ENCODE measurements at places on chromosomes 6 and 20.

DNA sequence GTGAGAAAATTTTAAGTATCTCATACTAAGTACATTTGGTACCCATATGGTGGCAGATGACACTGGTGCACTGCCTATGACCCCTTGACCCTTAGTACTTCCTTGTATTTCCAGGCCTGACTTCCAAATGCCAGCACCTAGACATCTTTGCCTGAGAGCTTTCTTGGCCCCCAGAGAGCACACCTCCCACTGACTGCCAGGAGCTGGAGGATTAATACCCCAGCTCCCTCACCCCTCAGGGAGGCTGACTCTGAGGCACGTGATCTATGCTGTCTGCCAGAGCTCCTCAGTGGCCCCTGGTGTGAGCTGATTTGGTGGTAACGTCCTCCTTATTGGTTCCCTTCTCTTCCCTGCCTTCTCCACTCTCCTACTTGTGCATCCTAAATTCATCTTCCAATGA lies 38.0 kb downstream of the BFSP1 start:
- DNase-seq: no peak

GRCh38 chr6:136464148-136464547 lies 86.1 kb downstream of the MAP7 start:
- DNase-seq: no peak

DNA sequence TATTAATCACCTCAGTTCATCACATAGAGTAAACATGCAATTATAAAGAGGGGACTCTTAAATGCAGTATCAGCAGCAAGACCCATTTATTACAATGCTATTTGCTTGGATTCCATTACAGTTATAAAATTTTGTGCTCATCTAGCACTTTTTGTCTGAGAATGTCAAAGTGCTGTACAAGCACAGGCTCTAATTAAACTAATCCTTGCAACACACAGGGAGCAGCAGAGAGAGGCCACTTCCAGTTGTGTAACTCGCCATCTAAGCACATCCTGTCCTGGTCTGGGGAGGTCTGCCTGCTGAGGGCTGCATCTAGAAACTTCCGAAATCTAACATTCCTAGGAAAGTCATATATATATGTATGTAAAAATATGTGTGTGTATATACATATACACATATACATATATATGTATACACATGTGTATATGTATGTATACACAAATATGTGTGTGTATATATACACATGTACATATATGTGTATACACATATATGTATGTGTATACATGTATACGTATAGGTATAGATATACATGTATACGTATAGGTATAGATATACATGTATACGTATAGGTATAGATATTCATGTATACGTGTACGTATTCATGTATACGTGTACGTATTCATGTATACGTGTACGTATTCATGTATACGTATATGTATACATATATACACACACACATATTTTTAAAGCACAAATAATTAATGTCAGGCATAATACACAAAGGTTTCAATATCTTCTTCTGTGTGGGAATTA lies 136.4 kb upstream of the JARID2 start:
- no peak for DNase-seq

- no peak for DNase-seq
These were observed 148.3 kb downstream of the RFX6 start for GRCh38 chr6:117025310-117025709.

GRCh38 chr6:27892649-27893058 lies 19.5 kb downstream of the OR2B2 start:
- no peak for DNase-seq

- no peak for DNase-seq
These were observed 398.3 kb downstream of the C6orf118 start for GRCh38 chr6:164911151-164911550.

DNA sequence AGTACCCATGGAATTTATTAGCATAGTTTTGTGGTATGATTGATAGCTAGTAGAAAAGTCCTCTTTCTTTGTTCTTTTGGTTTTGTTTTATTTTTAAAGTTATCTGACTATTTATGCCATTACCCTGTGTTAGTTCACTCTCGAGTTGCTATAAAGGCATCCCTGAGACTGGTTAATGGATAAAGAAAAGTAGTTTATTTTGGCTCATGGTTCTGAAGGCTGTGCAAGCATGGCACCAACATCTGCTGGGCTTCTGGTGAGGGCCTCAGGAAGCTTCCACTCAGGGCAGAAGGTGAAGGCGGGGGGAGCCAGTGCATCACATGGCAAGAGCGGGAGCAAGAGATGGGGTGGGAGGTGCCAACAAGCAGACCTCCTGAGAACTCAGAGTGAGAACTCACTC lies 166.5 kb downstream of the MTHFD1L start:
- DNase-seq: no peak

GRCh38 chr20:833121-833449 lies 430 bp upstream of the FAM110A start:
- DNase-seq: no peak

GRCh38 chr6:105896821-105897095 lies 189.4 kb upstream of the PRDM1 start:
- no peak for DNase-seq

- no peak for DNase-seq
These were observed 12.5 kb downstream of the ERMARD start for GRCh38 chr6:169763881-169764280.

DNA sequence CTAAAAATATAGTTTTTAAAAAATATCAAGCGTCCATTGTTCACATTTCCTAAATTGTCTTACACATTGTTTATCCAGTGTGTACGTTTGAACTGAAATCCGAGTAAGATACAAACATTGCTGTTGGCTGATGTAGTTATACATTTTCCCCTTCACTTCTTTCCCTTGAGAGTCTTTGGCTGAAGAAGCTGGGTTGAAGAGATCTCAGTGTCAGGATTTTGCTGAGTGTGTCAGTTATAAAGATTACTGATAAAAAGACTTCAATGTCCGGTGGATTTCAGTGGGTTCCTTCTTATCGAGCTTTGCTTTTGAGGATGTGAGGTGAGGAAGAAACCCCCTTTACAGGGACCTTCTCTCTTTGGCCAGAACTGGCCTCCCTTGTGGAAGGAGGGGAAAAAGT lies 20.5 kb downstream of the RFPL4B start:
- DNase-seq: no peak

DNA sequence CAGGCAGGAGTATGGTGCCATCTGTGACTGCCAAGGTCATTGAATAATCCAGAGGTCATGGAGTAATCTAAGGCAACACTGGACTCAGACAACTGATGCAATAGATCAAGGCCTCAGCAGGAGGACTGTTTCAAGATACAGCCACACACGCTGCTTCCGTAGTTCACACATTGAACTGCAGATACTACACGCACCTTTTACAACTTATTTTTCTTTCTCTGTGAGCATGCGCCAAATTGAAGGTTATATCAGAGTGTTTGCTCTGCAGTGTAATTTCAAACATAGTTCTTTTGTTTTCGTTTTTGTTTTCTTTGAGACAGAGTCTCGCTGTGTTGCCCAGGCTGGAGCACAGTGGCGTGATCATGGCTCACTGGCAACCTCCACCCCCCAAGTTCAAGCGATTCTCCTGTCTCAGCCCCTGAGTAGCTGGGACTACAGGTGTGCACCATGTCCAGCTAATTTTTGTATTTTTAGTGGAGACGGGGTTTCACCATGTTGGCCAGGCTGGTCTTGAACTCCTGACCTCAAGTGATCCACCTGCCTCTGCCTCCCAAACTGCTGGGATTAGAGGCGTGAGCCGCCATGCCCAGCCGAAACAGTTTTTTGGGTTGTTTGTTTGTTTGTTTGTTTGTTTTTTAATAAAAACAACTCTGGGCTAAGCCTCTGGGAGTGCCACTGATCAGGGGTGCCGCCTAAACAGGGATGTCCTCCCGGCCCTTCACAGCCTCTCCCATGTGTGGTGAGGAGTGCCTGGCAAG lies 96.6 kb upstream of the NAA20 start:
- no peak for DNase-seq

GRCh38 chr6:33763483-33763882 lies 16.8 kb upstream of the IP6K3 start:
- DNase-seq: no peak

GRCh38 chr6:151409260-151409659 lies 17.9 kb upstream of the ZBTB2 start:
- no peak for DNase-seq

DNA sequence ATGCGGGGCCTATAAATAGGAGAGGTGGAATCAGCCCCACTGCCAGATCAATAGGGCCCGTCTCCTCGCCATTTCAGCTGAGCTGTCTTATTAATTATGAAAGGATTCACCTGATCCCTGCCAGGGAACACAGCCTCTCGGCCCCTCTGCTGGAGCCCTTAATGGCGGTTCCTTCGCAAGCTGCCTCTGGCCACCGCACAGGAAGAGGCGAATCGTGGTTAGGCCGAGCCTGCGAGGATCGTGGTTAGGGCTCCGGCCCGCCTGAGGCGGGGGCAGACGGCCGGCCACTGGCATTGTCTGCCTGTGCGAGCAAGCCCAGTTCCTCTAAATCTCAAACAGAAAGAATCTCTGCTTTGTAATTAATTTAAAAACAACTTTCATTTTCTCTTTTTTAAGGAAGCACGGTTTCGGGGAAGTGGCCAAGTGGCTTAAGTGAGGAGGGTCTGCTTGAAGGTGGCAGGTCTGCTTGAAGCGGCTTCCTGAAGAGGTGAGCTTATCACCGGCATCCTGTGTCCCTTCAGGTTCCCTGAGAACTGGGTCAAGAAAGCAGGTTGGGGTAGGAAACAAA lies 9.2 kb downstream of the NRN1 start:
- DNase-seq: no peak

DNA sequence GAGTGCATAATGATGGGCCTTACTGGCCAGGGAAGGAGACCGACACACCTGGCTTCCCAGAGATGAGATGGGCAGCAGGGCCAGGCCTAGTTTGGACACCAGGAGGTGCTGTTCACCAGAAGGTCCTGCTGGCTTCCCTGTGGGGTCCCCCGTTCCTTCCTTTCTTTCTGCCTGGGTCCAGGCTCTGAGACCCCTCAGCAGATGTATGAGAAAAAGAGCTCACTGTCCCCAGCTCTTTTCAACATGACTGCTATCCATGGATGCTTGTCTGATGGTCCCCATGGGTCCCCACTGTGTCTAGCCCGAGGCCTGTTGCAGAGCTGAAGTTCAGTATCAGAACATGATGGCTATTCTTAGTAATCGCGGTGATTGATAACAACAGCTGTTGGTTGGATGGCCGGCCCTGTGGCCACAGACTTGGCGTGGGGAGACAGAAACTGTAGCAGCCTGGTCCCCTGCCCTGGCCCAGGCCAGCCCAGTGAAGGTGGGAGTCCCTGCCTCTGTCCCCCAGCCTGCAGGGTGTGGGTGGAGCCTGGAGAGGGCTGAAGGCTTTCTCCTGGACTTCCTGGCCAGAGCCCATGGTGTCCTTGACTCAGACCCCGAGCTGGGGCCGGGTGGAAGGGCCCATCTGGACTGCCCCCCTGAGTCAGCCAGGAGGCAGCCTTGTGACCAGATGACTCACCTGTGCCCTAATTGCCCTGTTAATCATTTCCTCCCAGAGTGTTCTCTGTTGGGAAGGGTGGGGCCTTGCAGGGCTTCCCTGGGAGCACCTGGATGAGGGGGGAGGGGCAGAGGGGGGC lies 9.9 kb upstream of the BAK1 start:
- DNase-seq: no peak

DNA sequence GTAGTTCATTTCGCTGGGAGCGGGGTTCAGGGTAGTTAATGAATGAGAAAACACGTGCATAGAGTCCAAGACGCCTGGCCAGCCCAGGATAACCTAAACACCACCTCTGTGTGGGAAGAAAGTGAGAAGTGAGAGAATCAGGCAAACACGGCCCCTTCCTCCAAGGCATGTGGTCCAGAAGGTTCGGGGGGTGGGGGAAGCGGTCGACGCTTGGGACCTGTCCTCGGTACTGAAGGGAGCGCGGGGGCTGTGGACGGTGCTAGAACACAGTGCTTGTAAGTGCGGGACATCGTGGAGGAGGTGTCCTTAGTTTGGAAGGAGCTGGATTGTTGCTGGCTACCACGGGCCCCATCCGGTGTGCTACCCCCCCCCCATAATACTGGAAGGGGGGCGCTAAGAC lies 1.7 kb upstream of the VSTM2L start:
- DNase-seq: no peak

DNA sequence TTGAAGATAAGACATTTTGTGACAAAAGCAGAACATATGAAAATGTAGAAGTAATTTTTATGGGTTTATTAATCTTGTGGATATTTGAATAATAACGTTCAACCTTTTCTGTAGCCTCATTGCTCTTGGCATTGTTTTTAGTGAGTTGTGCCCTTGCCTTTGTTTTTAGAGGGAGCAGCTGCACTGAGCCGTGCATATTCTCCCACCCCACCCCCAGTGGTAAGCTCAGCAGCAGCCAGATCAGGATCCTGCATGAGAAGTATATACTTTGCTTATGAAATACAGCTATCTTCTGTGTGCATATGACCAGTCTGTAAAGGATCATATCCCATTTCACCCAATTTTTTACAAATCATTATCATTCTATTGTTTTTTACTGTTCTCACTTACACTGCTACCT lies 184.2 kb downstream of the COL9A1 start:
- no peak for DNase-seq

DNA sequence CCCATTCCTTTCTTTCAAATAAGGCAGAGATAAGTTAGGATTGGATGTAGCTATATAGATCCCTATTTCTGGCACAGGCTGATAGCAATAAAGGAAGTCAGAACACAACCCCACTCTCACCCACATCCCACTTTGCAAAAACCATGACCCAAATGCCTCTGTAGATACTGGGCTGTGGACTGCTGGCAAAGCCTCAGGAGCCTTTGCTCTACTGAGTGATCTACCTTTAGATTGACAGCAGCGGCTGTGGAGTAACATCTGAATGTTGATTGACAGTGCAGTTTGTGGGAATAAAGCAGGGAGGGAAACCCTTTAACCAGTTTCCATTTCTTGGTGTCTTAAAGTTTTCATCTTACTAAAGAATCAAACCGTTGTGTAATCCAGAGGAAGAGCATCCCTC lies 6.7 kb upstream of the TMEM30A start:
- DNase-seq: no peak

DNA sequence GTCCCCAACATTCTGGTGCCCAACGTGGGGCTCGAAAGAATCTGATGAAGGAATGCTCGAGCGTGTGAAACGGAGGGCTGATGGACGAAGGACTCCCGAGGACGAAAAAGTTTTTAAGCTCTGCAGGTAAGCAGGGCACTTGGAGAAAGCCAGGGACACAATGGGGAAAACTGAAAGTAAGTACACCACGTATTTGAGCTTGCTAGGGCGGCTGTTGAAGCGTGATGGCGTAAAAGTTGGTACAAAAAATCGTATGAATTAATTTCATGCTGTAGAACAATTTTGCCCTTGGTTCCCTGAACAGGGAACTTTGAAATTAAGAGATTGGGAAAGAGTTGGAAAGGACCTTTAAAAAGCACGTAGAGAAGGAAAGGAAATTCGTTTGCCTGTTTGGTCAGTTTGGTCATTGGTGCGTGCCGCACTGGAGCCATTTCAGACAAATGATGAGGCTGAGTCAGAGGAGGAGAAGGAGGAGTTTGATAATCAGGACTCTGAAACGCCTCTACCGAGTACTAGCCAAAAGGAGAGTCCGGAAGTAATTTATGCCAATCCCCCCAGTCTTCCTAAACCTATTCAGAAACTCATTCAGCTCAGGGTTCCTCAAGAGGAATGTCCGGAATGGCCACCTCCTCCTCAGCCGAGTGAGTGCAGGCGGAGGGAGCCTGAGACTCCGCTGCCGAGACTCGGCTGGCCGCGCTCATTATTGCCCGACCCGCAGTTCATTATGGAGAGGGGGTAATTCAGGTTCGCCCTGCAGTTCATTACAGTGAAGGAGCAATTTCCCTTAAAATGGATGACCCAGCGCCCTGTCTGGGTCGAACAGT lies 59.2 kb upstream of the PRSS16 start:
- DNase-seq: no peak
